ENCODE measurements at places on chromosomes 5 and 9.

GRCh38 chr5:83475391-83475863 is 3.9 kb downstream of the VCAN start:
- DNase-seq = no peak

- DNase-seq = no peak
Observed at GRCh38 chr9:36997414-36997813, 36.7 kb downstream of the PAX5 start.

GRCh38 chr5:142360607-142361120 is 35.8 kb upstream of the SPRY4 start:
- no peak for DNase-seq

DNA sequence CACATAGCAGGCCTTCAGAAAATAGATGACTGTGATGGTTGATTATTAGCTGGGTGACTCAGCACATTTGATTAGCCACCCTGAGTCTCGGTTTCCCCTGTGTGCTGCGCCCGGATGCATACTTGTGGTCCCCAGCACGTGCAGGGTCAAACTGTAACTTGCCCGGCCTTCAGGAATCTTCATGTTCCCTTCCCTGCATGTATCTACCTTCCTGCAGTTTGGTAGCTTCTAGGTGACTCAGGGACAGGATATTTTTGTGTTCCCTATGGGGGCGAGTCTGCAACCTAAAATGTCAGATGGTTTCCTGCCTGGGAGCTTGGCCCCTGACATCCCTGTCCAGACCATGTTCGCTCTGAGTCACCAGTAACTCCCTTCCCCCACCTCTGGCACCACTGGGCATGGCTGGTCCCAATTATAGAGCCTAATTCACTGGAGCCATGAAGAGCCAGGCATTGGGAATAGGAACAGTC is 13.2 kb downstream of the PTGS1 start:
- DNase-seq = no peak

DNA sequence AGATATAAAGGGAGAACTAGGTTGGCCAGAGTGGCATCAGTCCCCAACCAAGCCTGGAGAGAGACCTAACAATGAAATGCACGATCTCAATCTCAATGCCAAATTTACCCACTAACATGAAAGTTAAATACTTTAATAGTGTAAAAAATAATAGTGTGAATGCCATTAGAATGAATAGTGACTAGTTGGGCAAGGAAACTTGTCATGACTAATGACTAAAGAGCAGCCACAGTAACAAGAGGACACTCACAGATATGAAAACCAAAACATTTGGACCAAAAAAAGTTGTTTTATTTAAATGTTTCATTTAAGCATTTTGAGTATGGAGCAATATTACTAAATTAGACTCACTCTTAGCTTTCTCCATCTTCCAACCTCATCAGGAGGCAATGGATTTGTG is 1853.8 kb downstream of the EFNA5 start:
- no peak for DNase-seq

- DNase-seq = no peak
Observed at GRCh38 chr5:172194985-172195774, 1.2 kb downstream of the EFCAB9 start.

- DNase-seq = no peak
Observed at GRCh38 chr5:178398901-178399700, 166.5 kb upstream of the PHYKPL start.

GRCh38 chr5:77843570-77844372 is 67.6 kb upstream of the TBCA start:
- DNase-seq = no peak

DNA sequence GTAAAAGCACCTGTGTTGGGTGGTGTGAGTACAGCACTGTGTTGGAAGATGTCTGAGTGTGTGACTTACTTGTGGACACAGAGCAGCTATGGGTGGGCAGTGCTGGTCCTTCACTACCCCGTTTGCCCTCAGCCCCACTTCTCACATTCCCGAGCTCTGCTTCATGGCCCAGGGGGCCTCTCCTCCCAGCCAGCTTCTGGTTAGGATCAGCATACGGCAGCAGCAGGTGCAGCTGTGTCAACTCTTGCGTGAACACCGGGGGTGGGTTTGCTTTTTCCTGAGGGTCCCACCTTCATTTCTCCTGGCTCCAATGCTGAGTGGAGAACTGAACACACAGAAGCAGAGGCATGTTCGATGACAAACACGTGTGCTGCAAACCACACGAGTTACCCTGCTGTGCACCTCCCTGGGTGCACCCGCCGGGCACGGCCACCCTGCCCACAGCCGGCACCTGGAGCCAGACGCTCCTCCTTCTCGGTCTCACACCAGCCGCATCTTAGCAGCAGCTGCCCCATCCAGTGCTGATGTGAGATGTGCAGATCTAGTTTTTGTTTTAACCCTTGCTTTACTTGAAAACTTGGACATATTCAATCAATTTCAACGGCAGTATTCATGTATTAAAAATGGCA is 14.9 kb upstream of the SLC6A3 start:
- no peak for DNase-seq

- DNase-seq = no peak
Observed at GRCh38 chr9:128191406-128192046, at the start of gene CIZ1. Gene CIZ1 (minus strand): TSS chr9:128191572. CDS start chr9:128190857, 715 bp downstream.

DNA sequence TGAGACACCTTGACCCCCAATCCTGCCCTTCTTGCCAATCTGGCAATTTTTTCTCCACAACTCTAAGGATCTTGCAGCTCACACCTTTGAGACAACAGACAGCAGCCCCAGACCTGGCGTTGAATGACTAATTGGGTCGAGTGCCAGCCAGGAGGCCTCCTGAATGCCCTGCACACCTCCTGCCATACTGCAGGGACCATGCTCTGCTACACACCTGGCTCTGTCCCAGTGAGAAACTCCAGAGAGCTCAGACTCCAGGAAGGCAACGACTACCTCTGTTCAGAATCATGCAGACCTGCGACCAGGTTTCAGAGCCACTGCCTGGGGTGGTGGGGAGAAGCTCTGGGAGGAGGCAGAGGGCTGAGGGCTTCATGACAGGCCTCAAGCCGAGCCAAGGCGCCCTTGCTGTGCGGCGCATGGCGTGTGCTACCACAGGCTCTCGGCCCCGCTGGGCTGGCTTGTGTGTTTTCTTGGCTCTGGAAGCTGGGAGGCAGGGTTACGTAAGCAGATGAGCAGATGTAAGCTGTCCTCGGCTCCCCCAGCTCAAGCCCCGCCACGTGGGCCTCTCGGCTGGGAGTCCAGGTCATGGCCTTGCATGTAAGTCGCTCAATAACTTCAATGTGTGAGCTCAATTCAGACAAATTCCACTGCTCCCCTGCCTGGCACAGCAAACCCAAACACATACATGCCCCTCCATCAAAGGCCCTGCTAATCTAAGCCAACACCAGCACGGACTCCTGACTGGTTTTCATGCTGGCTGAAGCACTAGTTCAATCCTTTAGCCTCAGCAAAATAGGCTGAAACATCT is 27.5 kb downstream of the B4GALT1 start:
- DNase-seq = no peak

- DNase-seq = no peak
Observed at GRCh38 chr5:40483316-40483715, 196.4 kb upstream of the PTGER4 start.

DNA sequence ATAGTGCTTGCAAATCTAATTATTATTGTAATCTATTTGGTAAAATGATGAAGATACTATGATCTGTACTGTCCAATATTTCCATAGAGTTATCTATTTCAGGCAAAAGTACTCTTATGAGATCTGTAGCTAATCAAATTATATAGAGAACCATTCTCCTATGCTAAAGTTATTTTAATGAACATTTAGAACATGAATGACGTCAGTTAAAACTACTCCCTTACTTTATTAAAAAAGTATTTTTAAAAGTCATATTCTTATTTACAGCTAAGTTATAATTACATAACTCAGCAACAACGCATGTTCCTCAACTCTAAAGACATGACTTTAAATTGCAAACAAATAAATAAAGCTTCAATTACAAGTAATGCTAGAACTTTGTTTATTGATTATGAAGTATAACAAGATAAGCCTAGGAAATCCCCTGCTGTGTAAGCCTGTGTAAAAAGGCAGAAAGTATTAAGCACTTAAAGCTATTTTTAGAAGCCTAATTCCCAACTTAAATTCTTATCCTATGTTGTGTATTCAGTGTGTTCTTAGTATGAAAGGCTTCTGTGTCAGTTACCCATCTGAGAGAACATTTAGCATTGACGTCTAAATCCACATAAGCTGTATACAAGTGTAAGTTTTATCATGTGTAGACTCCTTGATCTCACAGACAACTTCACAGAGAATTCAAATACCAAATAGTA is 285.7 kb downstream of the HCN1 start:
- no peak for DNase-seq

- no peak for DNase-seq
Observed at GRCh38 chr5:170612256-170612678, 108.4 kb downstream of the KCNIP1 start.

DNA sequence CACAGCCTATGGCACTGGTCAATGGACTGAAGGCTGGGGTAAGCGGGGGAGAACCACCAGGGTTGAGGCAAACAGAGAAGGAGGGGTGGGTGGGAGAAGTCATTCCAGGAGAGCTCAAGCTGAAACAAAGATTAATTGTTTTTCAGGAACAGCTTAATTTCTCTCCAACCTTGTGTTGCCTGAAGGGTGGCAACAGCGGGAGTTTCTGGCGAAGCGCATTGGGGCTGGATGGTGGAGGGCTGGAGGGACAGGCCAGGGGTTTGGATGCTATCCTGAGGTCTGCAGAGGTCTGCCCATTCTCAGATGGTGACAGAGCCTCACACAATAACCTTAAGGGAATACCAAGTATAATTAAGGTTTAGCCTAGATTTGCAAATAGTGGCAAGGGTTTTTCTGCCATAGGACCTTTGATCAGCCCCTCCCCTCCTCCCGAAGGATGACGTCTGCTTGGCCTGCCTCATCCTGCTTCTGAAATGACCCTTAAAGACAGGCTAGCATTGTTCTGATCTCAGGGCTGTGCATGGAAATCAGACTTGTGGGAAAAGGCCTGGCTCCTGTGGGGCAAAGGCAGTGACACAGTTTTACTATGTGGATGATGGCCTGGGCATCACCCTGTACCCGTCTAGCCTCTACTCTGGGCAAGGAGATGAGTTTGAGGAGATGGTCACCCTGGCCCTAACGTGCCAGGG is 32.7 kb downstream of the PSD2 start:
- DNase-seq = no peak

DNA sequence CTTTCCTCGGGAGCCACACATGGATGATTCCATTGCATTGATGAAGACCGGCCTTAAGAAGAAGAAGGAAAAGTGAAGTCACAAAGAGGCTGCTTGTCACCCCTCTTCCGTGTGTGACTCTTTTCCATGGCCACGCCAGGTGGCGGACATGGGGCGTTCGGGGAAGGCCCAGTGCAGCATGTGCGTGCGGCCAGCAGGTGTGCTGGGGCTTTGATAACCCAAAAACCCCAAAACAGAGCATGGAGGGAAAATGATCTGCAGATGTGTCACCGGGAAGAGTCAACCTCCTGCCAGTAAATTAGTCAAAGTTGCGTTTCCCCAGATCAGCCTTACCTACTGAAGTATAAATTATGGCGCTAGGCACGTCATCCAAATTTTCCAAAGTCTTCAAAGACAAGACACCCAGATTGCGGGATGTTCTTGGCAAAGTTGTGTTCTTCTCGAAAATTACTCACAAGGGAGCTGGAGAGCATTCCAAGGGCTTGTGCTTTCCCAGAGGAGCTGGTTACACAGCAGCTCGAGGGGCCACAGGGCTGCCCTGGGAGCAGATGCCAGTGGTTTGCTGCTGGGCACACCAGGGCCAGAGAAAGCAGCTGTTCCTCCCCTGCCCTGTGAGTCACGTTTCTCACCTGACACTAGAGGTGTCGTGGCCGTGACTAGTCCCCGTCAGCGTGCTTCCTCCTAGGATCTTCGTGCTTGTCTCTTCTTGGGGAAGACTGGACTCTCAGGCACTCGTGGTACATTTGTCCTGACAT is 53.9 kb downstream of the IRX2 start:
- DNase-seq = no peak

GRCh38 chr9:116632990-116633838 is 53.9 kb upstream of the TRIM32 start:
- no peak for DNase-seq

GRCh38 chr9:5586391-5586802 is 42.5 kb upstream of the RIC1 start:
- DNase-seq = no peak

GRCh38 chr9:131833906-131834305 is 94.0 kb upstream of the RAPGEF1 start:
- no peak for DNase-seq

GRCh38 chr9:76032038-76032796 is 141.7 kb downstream of the PCSK5 start:
- DNase-seq = no peak

DNA sequence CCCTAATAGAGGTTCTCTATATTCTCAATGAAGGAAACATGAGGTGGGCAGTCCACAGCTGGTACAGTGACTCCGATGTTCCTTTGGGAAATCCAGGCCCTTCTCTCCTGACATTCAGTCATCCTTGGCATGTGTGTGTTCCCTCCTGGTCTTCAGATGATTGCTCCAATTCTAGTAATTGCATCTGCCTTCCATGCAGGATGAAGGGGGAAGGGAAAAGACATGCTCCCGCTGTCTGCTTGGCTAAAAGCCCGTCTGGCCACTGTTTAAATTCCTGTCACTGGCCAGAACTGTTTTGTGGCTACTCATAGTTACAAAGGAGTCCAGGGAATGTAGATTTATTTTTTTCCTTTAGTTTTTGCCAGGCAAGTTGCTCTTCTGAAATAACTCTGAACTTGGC is 65.0 kb downstream of the MAST4 start:
- DNase-seq = no peak

GRCh38 chr9:22244139-22245011 is 202.2 kb upstream of the DMRTA1 start:
- no peak for DNase-seq

DNA sequence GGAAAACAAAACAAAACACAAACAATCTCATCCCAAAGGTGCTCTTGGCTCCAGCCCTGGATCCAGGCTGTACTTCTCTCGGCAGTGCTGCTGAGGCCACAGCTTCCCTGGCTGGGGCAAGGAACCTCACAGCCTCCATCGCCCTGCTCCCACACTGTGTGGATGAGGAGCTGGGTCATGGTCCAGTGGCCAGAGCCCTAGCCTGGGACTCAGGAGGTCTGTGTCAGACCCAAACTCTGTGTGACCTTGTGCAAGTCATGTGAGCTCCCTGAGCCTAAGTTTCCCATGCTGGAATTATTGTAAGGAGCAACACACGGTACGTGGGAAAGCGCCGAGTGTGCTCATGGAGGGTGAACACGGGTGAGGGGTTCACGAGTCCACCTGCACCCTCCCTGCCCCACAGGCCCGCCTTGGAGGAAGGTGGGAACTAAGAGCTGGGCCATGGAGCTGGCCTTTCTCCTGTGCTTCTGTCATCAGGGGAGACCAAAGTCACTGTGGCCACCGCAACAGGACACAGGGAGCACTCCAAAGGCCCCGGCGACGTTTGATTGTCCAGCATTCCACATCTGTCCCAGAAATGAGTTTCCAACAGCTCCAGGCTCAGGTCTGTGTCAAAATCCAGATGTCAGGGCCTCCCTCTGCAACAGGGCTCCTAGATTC is 26.2 kb upstream of the SMU1 start:
- DNase-seq = no peak

Measured in iPS DF 19.7 (cell line).